ENCODE measurements at places on chromosomes 6 and 20. TPM values are rescaled to one million over a fixed set of nuclear protein-coding genes. Genes with fewer than 3 reads are reported as not detected.

Gene ZNF831
- not detected for total RNA-seq

DNA sequence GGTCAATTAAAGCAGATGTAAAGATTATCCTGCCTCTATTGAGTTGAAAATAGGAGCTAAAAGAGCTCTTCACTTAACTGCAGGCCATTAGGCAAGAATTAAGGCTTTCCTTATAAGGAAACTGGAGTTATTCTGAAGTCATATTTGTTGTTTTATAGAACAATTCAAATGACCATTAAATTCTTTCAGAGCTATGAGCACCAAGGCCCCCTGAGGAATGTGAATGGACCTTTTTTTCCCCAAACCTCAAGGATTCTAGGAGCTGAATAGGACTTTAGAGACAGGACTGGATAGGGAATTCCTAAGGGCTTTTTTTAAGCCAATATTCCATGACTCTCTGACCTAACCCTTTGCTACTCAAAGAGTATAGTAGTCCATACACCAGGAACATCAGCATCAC, 565.7 kb upstream of the BTBD3 start:
- no peak for DNase-seq

DNA sequence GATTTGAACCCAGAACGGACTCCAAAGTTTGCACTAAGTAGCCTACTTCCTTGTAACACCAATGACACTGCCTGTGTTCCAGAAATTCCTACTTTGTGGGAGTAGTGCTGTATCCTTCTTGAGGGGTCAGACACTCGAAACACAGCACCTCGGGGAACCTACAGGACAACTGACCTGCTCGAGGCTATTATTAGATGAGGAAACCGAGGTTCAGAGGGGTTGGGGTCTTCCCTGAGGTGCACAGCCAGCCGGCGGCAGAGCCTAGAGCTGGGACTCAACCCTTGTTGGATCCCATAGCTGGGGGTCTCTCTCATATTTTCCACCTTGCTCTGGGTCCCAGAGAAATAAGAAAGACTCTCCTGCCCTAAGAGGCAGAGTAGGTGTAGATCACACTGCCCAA, 89.8 kb upstream of the PTPN1 start:
- no peak for DNase-seq

DNA sequence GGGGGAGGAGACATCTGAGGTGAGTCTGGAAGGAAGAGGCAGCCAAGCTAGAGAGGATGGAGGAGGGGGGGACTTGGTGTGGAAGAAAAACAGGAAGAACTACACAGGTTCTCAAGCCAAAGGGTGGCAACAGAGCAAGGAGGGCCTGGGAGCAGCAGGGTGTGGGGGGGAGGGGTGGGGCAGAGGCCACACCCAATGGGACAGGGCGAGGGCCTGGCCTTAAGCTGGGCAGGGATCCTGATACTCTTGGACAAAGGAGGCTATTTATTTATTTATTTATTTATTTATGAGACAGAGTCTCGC, 359.0 kb downstream of the ZFAND3 start:
- DNase-seq: no peak

DNA sequence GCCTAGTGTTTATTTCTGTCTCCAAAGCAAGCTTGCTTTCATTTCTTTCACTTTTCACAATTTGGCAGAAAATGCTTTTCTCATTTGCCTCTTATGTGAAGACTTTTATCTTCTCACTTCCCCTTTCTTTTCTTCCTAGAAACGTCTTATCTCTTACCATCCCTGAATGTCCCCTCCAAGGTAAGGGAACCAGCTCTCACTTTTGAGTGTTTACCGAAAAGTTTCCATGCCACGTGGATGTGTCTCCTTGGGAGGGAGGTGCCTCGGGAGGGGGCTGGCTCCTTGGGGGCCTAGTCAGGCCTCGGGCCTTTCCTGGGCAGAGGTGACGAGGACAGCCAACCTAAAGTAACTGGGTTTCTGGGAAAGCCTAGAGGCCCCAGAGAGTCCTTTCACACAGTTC, 127.4 kb downstream of the CD24 start:
- DNase-seq: peak; percentile 61

DNA sequence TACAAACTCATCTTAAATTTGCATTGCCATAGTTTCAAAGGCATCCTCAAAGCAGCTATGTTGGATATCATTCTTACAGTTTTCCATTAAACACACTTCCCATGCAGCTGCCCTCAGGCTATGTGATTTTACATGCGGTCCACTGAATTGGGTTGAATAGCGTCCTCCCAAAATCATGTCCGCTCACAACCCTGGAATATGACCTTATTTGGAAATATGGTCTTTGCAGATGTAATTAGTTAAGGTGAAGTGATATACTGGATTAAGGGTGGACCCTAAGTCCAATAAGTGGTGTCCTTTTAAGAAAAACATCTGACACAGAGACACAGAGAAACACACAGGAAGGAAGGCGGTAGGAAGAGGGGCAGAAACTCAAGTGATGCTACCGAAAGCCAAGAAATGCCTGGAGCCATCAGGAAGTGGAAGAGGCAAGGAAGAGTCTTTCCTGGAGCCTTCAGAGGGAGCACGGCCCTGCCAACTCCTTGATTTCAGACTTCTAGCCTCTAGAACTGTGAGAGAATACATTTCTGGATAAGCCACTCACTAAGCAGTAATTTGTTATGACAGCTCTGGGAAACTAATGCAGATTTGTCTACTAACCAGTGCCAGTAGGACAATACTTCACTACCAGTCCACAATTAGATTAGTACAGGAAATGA, 42.7 kb upstream of the NHSL1 start:
- DNase-seq: no peak

- DNase-seq: peak; percentile 54
These were observed 52.3 kb upstream of the IL20RA start for GRCh38 chr6:137097057-137097456.

DNA sequence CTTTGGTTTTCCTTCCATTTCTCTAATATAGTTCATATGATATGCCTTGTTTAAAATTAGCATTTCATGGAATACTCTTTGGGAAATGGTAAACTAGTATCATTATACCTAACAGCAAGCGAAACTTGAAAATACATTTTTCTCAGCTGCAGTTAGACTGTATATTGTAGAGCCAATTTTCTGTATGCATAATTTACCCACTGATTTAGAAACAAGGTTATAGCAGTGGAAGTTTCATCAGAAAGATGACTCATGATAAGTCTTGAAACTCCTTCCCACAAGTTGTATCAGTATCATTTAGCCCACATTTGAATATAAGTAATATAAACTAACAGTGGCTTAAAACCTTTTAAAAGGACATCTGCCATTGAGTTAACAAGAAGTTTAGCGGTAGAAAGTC, 164.8 kb upstream of the BMP5 start:
- DNase-seq: no peak

Gene THBD
- total RNA-seq: not detected

Gene PRPH2
- total RNA-seq: not detected

DNA sequence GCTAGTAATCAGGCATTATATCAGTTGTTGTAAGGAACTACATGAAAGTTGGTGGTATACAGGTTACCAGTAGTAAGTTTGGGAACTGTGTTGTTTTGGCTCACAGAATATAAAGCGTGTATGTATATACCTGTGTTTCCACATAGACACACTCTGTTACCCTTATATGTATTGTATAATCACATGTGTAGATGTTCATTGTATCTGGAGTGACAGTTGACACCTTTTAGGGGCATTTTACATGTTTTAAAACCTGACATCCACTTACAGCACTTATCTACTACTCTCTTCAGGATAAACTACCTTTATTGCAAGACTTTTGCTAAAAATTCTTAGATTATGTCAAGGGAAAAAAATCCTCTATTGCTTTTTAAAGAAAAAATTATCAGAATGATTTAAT, 228.9 kb downstream of the LAMA2 start:
- no peak for DNase-seq

Gene MAP3K4
- 29.9 TPM for total RNA-seq

DNA sequence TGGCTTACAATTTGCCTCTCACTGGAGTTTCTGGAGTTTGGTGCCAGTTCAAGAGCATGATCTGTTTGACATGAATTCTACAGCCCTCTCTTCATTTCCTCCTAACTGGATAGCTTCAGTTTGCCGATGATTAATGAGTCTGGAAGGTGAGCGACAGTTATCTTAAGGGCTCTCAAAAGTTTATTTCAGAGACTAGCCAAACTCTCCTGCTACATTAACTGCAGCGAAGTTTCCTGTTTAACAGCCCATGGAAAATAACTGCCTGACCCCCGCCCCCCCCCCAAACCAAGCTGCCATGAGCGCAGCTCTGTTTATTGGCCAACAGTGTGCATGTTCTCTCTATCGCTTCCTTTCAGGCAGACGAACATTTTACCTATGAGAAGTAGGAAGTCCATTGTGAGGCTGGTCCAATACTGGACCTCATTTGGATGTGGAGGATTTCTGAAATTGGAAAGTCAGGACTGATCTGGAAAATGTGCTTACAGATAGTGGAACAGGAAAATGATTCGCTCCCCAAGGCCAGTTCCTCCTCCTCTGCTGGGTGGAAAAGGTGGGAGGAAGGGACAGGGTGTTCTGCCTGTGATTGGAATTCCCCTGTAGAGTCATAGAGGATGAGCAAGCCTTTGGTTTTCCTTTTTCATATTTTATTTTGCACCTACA, 522.2 kb upstream of the JAG1 start:
- no peak for DNase-seq

Gene REV3L
- 38.6 TPM for total RNA-seq

Gene TFAP2D
- total RNA-seq: not detected

GRCh38 chr6:67881706-67882065, 753.4 kb upstream of the ADGRB3 start:
- DNase-seq: no peak

- no peak for DNase-seq
These were observed 422.1 kb downstream of the GJA1 start for GRCh38 chr6:121857551-121857950.

Gene GATA5
- not detected for total RNA-seq

- no peak for DNase-seq
These were observed 20.1 kb downstream of the REV3L start for GRCh38 chr6:111462770-111463391.

- no peak for DNase-seq
These were observed 194.3 kb upstream of the MARCKS start for GRCh38 chr6:113662688-113663333.

- peak; percentile 78 for DNase-seq
These were observed 83.3 kb downstream of the SYCP2 start for GRCh38 chr20:59850018-59850641.
